Left renal cortex interstitium (tissue), 4 donors: ENCODE measurements at places on chromosomes 3 and 15. TPM values are rescaled to one million over a fixed set of nuclear protein-coding genes. Genes with fewer than 3 reads are reported as not detected.

DNA sequence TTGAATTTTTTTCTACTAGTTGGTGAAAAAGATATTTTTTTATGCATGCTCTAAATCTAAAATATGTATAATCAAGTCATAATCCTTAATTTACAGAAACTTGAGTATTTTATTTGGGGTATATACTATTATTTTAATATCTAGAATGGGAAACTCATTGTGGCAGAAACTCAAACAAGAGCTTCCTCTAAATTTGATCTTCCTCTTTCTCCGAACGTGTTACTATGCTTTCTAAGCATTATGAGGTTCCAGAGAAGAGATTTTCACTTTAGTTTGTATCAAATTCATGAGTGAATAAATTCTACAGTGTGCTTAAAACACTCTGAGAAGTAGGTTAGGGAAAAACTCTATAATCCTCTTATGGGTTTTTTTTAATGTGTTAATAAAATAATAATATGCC is 173.1 kb downstream of the POTEB3 start:
- no peak for DNase-seq

The NR2E3 gene
- 0.82 TPM for polyA plus RNA-seq

DNA sequence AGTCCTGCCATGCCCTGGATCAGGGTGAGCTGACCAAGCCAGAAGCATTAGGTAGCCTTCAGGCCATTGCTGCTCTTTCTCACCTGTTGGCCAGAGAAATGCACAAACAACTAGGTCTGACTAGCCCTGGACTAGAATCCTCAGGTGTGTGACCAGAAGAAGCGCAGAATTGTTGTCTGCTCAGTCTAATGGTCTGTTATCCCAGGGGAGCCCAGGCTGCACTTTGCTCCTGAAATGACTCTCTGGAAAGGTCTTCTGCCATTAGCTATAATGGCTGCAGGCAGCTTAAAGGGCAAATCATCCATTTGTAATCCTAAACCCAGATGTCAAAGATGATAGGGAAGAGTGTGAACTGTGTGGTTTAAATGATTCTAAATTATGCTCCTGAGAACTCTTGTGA is 246.1 kb downstream of the NFKBIZ start:
- no peak for DNase-seq

DNA sequence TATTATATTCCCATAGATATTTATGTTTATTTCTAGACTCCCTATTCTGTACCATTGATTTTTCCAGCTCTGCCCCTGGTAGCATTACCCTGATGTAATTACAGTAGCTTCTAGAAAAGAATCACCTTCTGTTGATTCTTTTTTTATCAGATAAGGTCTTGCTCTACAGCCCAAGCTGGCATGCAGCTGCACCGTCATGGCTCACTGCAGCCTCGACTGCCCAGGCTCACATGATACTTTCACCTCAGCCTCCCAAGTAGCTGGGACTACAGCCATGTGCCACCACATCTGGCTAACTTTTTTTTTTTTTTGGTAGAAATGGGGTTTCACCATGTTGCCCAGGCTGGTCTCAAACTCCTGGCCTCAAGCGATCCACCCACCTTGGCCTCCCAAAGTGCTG is 41.8 kb downstream of the SLC24A1 start:
- DNase-seq: no peak

- no peak for DNase-seq
Measured at GRCh38 chr15:100559330-100559729, 30.6 kb upstream of the CERS3 start.

DNA sequence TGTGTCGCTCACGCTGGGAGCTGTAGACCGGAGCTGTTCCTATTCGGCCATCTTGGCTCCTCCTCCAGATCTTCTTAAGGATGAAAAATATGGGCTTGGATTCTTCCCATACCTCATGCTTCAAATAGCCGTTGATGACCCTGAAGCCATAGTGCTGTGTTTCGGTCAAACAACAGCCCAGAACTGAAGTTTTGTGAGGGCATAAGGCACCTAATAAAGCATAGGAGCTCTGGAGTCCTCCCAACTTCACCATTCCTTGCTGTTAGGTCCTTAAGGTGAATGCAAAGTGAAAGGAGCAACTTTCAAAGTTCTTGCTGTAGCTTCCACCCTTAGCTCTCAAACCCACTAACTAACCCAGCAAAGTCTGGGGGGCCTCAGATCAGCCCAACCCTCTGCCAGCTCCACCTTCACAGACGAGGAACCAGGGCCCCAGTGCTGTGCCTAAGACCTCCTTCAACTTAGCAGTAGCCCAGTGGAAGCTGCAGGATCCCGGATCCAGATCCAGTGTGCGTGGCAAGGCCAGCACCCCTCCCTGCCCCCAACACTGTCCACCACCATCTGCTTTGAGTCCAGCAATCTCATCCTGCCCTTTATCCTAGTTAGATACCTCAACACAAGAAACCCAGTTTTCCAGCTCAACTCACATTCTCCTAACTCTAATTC is at the start of gene GRK7:
Gene GRK7 (plus strand): TSS at position 321 of the 663 bp plus-strand sequence. CDS start 14,877 bp downstream, outside the sequence.
- DNase-seq: no peak

GRCh38 chr3:171551296-171551695 is 91.1 kb upstream of the TNIK start:
- no peak for DNase-seq

The NR1I2 gene
- polyA plus RNA-seq: 0.65 TPM

DNA sequence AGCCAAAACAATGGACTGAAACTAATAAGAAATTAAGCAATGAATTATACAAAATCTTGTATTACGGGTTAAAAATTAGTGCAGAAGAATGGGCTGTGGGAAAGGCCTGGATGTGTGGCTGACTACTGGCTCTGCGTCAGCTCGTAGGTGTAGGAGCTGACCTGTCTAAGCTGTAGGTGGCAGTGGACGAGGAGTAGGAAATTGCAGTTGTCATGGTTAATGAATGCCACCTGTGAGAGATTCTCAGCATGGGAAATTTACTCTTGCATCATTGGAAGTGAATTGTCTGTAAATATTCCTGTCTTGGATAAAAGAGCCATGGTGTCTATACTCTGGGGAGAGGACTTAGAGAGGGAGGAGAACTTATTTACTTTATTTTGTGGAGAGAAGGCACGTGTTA is 23.4 kb downstream of the CHRNA7 start:
- DNase-seq: no peak

- DNase-seq: peak; percentile 84
Measured at GRCh38 chr3:168096210-168096652, 507 bp upstream of the GOLIM4 start.

The PLA2G4E gene
- polyA plus RNA-seq: not detected

DNA sequence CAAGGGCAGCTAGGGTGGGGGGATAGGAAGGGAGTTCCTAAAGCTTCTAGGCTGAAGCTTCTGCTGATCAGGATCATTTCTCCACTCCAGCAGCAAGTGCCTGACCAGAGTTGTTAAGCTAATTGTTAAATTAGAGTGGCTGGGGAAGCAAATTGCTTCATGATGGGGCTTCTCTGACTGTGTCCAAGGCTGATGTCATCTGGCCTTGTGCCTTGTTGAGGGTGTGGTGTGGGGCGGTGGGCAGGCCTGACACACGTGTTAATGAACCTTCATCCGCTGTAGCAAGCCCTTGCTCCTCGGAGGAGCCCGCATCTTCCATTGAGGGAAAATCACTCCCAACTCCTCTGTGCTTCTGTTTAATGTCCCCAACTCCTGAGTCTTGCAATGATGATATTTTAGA is 84.3 kb upstream of the ROPN1 start:
- no peak for DNase-seq

The ATP8B4 gene
- polyA plus RNA-seq: 2.9 TPM

The GOLGA6B gene
- polyA plus RNA-seq: not detected

DNA sequence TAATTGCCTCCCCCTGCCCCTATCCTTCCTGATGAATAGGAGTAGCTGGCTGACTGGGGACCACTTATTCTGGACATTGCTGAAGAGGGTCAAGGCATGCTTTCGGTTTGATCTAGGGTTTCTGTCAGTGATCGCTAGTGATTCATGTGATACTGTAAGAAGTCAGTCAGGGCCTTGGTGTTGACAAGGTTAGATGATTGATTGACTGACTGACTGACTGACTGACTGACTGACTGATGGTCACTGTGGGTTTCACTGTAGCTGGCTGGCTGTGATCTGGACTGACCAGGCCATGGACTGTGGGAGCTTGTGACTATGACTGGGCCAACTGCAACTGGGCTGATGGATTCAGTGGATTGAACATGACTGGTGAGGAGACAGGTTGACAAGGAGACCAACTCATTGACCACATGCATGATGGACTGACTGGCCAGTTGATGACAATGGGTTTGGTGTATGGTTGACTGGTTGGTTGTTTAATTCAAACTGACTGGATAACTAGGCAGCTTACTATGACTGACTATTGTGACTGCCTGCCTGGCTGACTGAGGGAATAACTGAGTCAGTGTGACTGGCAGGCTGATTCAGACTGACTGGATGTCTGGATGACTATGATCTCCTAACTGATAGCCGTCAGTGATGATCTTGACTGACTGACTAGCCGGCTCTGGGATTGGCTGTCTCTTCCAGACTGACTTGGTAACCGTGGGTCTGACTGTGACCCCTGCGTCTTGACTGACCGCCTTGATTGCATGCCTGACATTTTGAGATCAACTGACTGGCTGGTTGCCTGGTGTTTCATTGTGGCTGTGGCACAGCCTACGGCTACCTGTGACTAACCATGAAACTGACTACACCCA is 509.9 kb downstream of the SHQ1 start:
- no peak for DNase-seq

The OR5H6 gene
- not detected for polyA plus RNA-seq

- DNase-seq: no peak
Measured at GRCh38 chr3:72282918-72283317, 498.0 kb upstream of the PROK2 start.

- DNase-seq: no peak
Measured at GRCh38 chr3:2096216-2096615, 2.5 kb upstream of the CNTN4 start.

The RASGRF1 gene
- polyA plus RNA-seq: 0.27 TPM

GRCh38 chr3:62965311-62965710 is 90.1 kb upstream of the CADPS start:
- DNase-seq: no peak

GRCh38 chr15:43552986-43553385 is 35.6 kb downstream of the MAP1A start:
- DNase-seq: no peak

The TNNC1 gene
- polyA plus RNA-seq: 7.6 TPM

The TNFSF10 gene
- polyA plus RNA-seq: 49.7 TPM

The FOXB1 gene
- 0.08 TPM for polyA plus RNA-seq

- DNase-seq: no peak
Measured at GRCh38 chr3:4845882-4846281, 133.4 kb upstream of the BHLHE40 start.

The SEMA3F gene
- polyA plus RNA-seq: 68.6 TPM

DNA sequence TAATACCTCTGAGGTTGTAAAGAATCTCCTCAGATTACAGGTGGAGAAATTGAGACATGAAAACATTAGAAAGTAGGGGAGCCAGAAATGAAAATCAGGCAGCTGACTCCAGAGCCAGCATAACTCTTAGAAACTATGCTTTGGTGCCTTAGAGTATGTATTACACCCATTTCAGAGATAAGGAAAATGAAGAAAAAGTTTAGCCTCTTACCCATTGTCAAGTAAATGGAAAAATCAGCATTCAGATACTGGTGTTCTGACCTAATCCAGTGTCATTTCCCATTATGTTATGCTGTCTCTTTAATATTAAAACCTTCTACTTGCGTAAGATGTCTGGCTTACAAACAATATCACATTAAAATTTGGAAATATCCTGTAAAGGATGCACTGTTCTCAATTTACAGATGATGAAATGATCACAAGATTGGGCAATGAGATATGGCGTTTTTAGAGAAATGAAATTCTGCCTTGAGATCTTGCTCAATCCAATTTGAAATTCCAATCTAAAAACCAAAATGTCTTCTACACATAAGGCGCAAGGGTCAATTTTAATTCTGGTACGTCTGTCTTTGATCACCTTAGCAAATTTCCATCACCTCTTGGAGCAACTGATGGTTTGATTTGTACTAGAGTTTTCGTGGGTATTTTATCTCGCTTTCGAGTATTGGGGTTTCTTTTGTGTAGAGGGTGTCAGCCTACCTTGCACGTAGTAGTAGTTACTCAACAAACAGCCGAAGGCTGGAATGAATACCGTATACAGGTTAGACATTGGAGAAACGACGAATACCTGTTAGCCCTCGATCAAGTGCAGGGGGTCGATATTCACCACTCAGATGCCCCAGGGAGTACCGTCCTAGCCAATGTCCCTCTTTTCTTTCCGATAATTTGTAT is 902 bp upstream of the ZCWPW2 start:
- no peak for DNase-seq

The COL8A1 gene
- 6.8 TPM for polyA plus RNA-seq

The B3GNT5 gene
- 22.6 TPM for polyA plus RNA-seq

GRCh38 chr3:31008994-31009393 is 114.5 kb upstream of the GADL1 start:
- DNase-seq: no peak

DNA sequence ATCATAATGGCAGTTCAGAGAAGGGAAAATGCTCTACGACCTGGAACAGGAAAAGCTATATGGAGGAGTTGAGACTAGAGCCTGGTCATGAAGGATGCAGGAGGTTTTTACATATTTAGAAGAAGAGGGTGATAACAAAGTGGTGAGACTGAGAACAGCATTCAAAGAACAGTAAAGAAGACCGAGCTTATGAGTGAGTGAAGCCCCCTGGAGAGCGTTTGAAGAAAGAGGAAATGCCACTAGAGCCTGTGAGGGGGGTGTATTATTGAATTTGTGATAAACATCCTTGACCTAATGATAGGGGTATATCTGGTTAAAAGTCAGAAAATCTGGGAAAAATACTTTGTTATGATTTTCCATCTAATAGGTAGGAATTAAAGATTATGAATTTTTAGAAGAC is 4.2 kb downstream of the PARP9 start:
- DNase-seq: no peak

DNA sequence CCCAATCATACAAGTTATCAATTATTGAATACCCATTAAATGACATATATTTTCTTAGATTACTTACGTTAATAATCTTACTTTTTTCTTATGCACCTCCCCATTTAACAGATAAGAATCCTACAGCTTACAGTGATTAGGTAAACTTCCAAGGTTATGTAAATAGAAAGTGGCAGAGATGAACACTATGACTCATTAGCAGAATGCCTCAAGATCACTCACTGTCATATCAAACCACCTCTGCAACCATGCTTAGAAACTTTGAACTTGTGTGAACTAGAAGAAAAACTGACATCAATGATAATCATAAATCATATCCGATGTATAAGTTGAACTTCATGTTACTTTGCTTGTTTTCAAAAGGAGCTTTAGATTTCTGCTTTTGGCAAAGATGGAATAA is 911.6 kb upstream of the ARPP21 start:
- DNase-seq: no peak

GRCh38 chr15:94387849-94388441 is 156.6 kb downstream of the MCTP2 start:
- no peak for DNase-seq

DNA sequence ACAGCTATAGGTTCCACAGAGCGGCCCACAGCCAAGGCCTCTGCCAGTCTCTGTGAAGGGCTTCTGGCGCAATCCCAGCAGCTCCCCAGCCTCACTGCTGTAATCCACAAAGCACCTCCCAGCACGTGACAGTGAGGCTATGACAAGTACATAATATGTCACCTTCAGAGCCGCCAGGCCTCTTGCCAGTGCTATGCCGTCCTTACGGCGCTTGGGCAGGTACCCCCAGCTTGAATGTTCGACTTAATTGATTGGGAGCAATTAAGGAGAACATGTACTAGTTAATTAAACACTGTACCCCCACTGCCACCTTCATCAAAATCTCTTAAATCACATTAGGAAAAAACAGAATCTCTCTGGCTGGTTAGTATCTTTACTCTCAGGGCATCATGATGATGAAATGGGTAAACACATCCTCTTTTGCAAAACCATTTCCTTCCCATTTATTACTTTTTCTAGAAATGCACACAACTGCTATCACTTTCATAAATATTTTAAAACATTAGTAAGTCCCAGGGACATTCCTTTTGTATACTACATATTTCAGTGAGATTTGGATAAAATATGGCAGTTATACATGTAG is 169.9 kb downstream of the XXYLT1 start:
- DNase-seq: no peak
